ENCODE measurements at places on chromosomes 13 and 19.

- DNase-seq: no peak
Measured at GRCh38 chr13:106349080-106349931, 186.2 kb downstream of the EFNB2 start.

DNA sequence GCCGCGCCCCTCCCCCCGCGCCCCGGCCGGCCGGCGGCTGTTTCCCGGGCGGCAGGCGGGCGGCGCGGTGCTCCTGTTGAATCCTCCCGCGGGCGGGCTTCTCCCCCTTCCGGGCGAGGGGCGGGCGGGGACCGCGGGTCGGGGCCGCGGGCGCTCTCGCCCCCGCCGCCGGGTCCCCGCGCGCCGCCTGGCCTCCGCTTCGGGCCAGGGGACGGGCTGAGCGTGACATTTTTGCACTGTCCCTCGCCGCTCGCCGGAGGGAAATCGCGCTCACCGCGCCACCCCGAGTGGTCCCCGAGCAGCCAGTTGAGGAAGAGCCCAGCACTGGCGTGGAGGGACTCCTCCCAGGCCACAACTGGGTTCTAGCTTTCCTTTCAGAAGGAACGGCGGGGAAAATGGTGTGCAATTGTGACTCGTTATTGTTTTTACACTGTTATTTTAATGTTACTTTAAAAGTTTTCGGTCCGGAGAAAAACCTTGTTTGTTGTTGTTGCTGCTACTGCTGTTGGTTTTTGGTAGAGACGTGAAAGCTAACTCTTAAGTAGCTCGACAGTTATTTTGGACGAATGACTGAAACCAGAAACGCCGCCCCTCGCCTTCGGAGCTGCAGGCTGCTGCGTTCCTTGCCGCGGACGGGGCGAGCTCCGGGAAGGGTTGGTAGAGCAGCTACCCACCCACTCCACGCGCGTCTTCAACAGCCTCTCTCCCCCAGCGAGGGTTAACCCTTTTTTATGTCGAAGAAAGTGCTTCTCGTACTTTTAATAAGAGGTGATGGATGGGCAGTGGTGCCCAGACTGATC is 959 bp downstream of the PDS5B start:
- peak; percentile 40 for DNase-seq

- DNase-seq: no peak
Measured at GRCh38 chr19:48991011-48991609, 2.0 kb downstream of the GYS1 start.

GRCh38 chr19:33306853-33307792 is 4.8 kb upstream of the CEBPA start:
- no peak for DNase-seq

- DNase-seq: no peak
Measured at GRCh38 chr13:79353693-79354092, 52.4 kb downstream of the RBM26 start.
